ENCODE measurements at places on chromosomes 1 and 21.

DNA sequence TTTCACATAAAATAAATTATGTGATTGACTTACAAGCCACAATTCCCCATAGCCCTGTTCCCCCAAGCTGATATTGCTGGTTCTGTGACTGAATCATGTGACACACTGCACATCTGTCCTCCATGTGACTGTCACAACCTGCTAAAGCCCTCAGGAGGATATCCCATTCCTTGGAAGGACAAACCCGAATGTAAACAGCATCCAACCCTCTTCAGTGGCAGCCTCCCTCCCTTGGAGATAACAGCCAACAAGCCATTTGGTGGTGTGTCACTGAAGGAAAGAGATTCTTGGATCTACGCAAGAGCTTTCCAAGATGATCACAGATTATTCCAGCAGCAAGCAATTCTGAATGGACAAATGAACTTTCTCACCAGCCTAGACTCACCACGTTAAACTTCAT is 153.9 kb upstream of the TIAM1 start:
- no peak for DNase-seq

GRCh38 chr1:47507881-47508701 is 70.2 kb downstream of the FOXD2 start:
- no peak for DNase-seq

GRCh38 chr1:5941671-5942070 is 50.6 kb downstream of the NPHP4 start:
- no peak for DNase-seq

DNA sequence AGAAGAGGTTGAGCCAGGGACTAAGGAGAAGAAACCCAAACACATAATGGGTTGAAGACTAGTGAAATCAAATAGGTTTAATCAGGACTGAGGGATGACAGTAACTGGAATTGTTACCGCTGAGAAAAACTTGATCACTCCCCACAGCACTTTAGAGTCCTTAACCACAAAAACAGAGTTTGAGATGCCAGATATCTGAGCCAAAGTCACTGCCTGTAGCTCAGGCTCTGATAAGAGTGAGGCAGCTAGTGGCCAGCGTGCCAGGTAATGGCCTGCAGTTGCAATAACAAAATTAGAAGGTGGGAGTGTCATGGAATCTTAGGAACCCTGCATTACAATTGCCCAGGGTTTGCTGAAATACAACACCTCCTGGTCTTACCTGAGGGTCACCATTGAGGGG is 48.0 kb downstream of the PRKAB2 start:
- no peak for DNase-seq

- no peak for DNase-seq
Measured at GRCh38 chr1:20072771-20073170, 2.8 kb downstream of the PLA2G5 start.

GRCh38 chr1:154386643-154387352 is 18.3 kb upstream of the IL6R start:
- DNase-seq: peak; percentile 70

DNA sequence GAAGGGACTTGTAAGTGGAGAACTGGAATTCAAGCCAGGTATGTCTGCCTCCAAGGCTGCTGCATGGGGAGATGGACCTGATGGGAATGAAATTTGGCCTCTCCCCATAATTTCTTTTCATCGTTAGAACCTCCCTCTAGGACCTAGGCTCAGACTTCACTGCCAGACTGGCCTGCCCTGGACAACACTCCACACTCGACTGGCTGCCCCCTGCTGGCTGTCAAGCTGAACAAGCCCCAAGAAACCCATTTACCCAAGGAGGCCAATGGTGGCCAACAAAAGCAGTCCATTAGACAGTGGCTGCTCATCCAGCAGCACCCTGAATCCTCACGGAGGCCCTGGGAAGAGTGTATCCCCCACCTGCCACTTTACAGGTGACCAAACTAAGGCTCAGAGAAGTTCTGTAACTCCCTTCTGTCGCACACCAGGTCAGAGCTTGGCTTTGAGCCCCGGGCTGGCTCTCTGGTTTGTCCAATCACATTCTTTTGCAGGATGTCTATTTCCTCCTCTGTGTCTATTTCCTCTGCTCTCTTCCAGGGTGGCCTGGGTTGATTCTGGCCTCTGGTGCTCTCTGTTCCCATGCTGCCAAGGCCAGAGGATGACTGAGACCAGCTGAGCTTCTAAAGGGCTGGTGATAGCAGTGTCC is 3.8 kb downstream of the RNF186 start:
- peak; percentile 7 for DNase-seq

DNA sequence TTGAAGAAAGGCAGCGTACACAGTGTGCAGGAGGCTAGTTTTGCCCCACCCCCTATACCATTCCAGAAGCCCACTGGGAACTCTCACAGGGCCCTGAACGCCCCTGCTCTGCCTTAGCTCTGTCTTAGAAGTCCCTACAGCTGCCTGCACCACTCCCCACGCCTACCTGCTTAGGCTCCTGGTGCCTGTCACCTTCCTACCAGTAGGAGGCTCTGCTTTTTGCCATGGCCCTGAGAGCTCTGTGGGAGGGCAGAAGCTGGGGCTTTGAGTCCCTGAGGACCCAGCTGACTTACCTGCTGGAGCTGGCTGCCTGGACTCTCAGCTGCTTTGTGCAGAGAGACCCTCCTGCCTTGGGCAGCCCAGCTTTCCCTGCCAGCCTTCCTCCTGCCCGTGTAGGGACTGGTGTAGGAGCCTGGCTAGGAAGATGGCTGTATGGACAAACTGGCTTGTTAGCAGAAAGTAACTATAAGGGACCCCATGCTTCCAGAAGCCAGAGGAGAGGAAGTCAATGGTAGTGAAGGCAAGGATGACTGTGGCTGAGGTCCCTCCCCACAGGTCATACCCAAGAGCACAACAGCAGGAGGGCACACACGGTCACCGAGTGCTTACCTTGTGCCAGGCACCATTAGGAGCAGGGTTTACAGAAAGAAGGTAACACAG is 9.8 kb upstream of the CELSR2 start:
- DNase-seq: no peak

- DNase-seq: no peak
Measured at GRCh38 chr1:32861904-32862695, 8.6 kb downstream of the FNDC5 start.

DNA sequence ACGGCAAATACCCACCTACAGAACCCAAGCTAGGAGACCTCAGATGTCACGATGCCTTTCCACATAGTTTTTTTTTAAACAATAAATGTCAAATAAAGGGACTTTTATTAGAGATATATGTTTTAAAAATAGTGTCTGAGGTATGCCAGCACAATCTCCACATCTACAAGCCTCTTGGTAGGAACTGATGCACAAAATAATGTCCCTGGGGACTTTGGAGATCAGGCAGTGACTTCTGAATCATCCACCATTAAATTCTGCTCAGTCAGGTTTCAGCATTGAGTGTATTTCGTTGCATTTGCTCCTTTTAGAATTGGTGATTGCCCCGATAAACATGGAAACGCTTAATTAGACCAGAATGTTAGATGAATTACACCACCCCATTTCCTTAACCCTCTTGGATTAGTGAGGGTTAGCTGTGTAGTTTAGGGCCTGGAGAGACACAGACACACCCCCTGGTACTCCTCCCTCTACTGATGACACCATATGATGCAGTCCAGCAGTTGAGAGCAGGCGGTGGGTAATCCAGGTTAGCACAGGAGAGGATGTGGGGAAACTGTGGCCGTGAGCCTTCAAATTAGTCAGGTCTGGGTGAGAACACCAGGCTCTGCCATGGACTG is 33.6 kb downstream of the LGR6 start:
- DNase-seq: no peak

DNA sequence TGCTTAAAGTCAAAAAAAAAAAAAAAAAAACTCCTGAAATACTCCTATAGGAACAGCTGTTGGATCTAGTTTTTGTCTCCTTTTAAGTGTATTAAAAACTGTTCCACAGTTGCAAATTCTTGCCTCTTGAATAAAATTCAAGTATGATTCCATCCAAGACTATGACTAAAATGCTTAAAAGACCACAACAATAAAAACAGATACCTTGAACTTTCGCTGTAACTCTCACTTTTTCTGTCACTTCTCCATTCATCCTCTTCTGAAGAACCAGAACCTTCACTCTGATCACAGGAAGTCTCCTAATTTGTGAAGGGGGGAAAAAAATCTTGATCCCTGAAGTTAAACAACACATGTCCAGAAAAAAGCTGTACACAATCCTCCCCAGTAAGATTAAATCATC is 55.0 kb upstream of the PSMG1 start:
- no peak for DNase-seq

DNA sequence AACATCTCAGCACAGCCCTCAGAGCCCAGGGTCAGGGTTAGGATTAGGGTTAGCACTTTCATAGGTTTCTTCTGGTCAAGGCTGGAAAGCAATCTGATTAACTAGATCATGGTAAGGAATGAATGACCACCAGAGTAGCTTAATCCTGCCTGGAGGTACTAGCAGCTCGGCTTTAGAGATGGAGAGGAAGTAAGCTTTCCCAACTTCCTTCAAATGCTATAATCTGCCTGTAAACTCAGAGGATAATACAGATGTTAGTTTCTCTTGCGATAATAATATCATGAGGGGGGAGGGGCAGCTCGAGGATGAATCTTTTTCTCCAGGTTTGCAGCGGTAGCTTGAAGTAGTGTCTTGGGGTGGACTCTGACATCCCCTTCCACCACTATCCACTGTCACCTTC is 194.9 kb downstream of the HIVEP3 start:
- no peak for DNase-seq

- no peak for DNase-seq
Measured at GRCh38 chr1:33390542-33390941, 40.4 kb downstream of the PHC2 start.

- DNase-seq: no peak
Measured at GRCh38 chr1:53111073-53111556, 31.3 kb downstream of the SLC1A7 start.

GRCh38 chr1:172818841-172819527 is 160.1 kb downstream of the FASLG start:
- DNase-seq: no peak

- no peak for DNase-seq
Measured at GRCh38 chr1:154325583-154326545, 539 bp downstream of the ATP8B2 start.

DNA sequence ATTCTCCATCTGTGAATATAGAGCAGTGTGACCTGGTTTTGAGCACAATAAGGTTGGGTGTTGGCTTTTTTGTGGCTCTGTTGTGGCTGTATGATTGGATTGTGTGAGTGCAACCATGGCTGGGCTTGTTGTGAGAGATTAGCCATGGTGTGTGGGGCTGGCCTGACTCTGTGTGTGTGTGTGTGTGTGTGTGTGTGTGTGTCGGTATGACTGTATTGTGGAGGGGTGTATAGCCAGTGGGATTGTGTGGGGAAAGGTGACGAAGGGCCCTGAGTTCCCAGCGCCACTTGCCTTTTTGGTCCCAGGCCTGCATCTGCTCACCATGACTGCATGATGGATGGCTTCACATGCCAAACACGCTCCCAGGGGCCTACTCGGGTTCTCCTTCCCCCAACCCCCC is 5.9 kb upstream of the SLC6A9 start:
- no peak for DNase-seq
